Liver (tissue), 10 donors: ENCODE measurements at places on chromosomes 6 and 20. TPM values are rescaled to one million over a fixed set of nuclear protein-coding genes. Genes with fewer than 3 reads are reported as not detected.

The SPINT4 gene
- total RNA-seq, result not detected

GRCh38 chr20:62031462-62032092 lies 34.1 kb downstream of the TAF4 start:
- no peak overlapping the region for H3K27ac ChIP-seq
- DNase-seq, result no peak
- peaks cover 21% of the 10 kb centered on the region for H3K4me1 ChIP-seq
- H3K36me3 ChIP-seq, result no peaks in the 10 kb centered on the region

- no peaks in the 10 kb centered on the region for H3K36me3 ChIP-seq
- no peak overlapping the region for H3K27ac ChIP-seq
- H3K27me3 ChIP-seq, result no peaks in the 10 kb centered on the region
These were observed 1027.3 kb upstream of the CITED2 start for GRCh38 chr6:140401761-140402160.

- no peak overlapping the region for H3K27ac ChIP-seq
- H3K27me3 ChIP-seq, result no peaks in the 10 kb centered on the region
- H3K4me1 ChIP-seq, result peaks cover 8% of the 10 kb centered on the region
These were observed 73.9 kb downstream of the DCDC2 start for GRCh38 chr6:24284006-24284405.

DNA sequence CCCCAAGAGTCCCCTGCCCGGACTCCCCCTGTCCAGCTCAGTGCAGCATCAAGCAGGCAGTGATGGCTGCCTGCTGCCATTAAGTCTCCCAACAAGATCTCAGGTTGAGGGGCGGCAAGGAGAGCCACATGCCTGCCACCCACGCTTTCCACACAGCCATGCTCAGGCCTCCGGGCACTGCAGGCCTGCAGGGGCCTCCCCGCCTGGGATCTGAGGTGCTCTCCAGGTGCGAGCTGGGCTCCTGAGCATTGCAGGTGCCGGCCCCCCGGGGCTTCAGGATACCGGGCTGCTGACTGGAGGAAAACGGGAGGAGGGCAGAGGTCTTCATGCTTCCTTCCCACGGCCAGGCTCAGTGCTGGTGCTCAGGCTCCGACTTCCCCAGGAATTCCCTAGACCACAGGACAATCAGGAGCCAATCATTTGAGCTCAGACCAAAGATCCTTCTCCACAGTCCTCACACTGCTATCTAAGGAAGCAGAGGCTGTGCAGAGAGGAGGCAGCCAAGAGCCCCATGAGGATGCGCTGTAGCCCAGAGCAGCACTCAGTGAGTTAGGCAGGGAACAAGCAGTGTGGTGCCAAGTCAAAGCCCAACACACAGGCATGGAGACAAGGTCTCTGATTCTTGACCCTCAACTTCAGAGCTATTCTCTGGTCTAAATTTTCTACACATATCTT lies 52.7 kb downstream of the PYGB start:
- no peak overlapping the region for H3K27ac ChIP-seq
- no peak overlapping the region for H3K4me3 ChIP-seq
- H3K4me1 ChIP-seq, result no peaks in the 10 kb centered on the region
- no peaks in the 10 kb centered on the region for H3K27me3 ChIP-seq
- peaks cover 10% of the 10 kb centered on the region for H3K36me3 ChIP-seq

- no peaks in the 10 kb centered on the region for H3K27me3 ChIP-seq
- no peaks in the 10 kb centered on the region for H3K4me1 ChIP-seq
- H3K4me3 ChIP-seq, result no peak overlapping the region
- H3K36me3 ChIP-seq, result no peaks in the 10 kb centered on the region
These were observed 751.3 kb upstream of the ADGRB3 start for GRCh38 chr6:67883500-67884366.

The BTN1A1 gene
- total RNA-seq, result not detected

DNA sequence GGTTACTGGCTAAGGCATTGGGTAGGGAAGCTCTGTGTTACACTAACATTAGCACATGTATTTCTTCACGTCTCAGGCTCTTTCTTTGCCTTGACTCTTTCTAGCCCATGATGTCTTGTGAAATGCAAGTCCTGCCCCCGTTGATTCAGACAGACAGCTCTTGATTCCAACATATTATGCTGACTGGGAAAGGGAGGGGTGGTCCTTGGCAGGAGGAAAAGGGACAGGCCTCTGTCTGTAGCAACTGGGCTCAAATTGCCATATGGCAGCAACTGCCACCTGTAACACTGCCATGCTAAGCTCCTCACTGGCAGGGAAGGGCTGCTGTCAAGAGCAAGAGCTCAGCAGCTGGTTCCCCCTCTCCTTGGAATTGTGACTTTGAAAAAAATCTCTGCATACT lies 5.7 kb upstream of the KCNK15 start:
- H3K4me1 ChIP-seq, result no peaks in the 10 kb centered on the region
- no peaks in the 10 kb centered on the region for H3K27me3 ChIP-seq
- no peak for DNase-seq

- no peak for DNase-seq
- H3K4me3 ChIP-seq, result no peak overlapping the region
- no peak overlapping the region for H3K27ac ChIP-seq
- H3K36me3 ChIP-seq, result no peaks in the 10 kb centered on the region
These were observed 662.8 kb downstream of the TBC1D32 start for GRCh38 chr6:120671519-120671918.

The KIF25 gene
- not detected for total RNA-seq

The PTPRK gene
- 61.2 TPM for total RNA-seq

The CRIP3 gene
- 1.1 TPM for total RNA-seq

- H3K4me3 ChIP-seq, result no peak overlapping the region
- peaks cover 2% of the 10 kb centered on the region for H3K4me1 ChIP-seq
- no peak overlapping the region for H3K27ac ChIP-seq
- H3K27me3 ChIP-seq, result no peaks in the 10 kb centered on the region
- no peak for DNase-seq
These were observed 85.5 kb upstream of the C20orf144 start for GRCh38 chr20:33576432-33577125.

The TGIF2 gene
- total RNA-seq, result 7.9 TPM

DNA sequence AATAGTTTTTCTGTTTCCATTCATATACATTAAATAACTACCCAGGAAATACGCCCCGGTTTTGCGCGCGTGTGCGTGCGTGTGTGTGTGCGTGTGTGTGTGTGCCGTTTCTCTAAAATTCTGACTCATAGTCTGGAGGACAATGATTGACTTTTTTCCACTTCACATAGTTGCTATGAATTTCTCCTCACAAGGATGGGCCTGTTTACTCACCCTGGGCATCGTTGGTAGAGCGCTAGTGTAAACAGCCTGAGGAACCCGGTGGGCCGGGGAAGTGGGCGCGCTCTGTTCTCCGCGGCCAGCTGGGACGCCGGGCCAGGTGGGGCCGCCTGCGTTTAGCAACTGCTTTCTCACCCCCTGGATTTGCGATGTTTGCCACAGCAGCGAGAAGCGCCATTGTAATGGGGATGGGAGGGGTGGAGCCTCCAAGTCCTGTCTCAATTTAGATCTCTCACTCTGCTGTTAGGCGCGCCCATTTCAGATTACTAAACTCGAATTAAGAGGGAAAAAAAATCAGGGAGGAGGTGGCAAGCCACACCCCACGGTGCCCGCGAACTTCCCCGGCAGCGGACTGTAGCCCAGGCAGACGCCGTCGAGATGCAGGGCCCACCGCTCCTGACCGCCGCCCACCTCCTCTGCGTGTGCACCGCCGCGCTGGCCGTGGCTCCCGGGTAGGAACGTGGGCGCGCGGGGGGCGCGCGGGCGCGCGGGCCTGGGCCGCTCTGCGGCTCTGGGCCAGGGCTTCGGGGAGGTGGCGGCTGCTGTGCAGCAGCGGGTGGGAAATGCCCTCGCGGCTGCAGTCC lies at the start of gene CD109:
TSS of gene CD109 (plus strand) at position 585 of the 803 bp plus-strand sequence. CDS start at position 598, 13 bp downstream.
- H3K4me3 ChIP-seq, result peak within 1 kb of the TSS; percentile 29
- DNase-seq, result no peak
- no peaks in the 10 kb centered on the region for H3K36me3 ChIP-seq
- H3K4me1 ChIP-seq, result peaks cover 4% of the 10 kb centered on the region
- H3K27me3 ChIP-seq, result no peaks in the 10 kb centered on the region

The TDP2 gene
- total RNA-seq, result 17.9 TPM

The SRXN1 gene
- total RNA-seq, result 26.8 TPM

The SLC17A9 gene
- total RNA-seq, result 73.1 TPM

- peak; percentile 93 for DNase-seq
- H3K27ac ChIP-seq, result peak within 1 kb of the TSS; percentile 87
- H3K4me1 ChIP-seq, result peaks cover 20% of the 10 kb centered on the region
- H3K36me3 ChIP-seq, result peaks cover 17% of the 10 kb centered on the region
These were observed at the start of gene MRPS18B for GRCh38 chr6:30617565-30618269. Gene MRPS18B (plus strand): TSS chr6:30617840. CDS start chr6:30617866, 26 bp downstream.

DNA sequence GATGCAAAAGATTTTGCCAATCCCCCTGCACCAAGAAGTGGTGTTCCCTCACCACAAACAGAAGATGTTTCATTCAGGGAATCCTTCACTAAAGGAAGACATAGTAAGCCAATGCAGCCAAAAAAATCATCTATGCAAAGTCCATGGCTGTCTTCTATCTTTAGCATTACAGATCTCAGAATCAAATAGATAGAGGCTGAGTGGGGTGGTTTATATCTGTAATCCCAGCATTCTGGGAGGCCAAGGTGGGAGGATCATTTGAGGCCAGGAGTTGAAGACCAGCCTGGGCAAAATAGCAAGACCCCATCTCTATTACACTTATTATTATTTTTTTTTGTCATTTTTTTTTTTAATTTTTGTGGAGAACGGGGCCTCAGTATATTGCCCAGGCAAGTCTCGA lies 32.9 kb upstream of the ZNF217 start:
- peaks cover 15% of the 10 kb centered on the region for H3K4me1 ChIP-seq
- no peak overlapping the region for H3K27ac ChIP-seq
- H3K27me3 ChIP-seq, result no peaks in the 10 kb centered on the region
- H3K36me3 ChIP-seq, result no peaks in the 10 kb centered on the region
- no peak for DNase-seq

The BPIFB4 gene
- total RNA-seq, result not detected

DNA sequence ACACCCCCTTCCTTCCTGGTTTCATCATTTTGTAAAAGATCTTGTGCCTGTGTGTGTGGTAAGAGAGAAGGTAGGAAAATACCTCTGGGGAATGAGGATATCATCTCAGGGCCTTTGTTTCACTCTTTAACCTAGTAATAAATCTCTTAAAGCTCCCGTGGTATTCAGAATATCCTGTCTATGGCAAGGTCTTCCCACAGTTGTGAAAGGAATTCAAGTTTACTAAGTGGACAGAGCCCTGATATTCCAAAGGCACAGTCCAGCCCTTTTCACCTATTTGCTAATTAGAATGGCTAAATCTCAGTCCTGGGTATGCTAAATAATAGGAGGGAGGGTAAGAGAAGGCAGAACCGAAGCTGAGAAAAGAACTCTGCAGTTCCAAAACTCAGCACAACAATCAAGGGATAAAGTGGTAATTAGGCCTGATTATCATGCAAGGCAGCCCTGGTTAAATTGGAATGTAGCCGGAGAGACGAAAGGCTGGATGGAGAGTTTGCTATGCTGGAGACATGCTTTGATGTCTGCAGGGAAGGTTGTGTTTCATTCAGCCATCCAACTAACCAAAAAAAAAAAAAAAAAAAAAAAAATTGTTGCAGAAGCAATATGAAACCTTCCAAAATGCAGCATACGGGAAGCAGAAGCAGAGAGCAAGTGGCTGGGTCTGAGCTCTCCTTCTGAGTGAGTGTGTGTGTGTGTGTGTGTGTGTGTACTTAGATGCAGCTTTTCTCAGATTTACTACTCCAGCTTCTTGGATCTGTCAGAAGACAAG lies 28.5 kb upstream of the PIM1 start:
- H3K4me1 ChIP-seq, result peaks cover 11% of the 10 kb centered on the region
- H3K27me3 ChIP-seq, result no peaks in the 10 kb centered on the region
- no peak overlapping the region for H3K4me3 ChIP-seq
- no peak for DNase-seq

The TMEM217 gene
- total RNA-seq, result 3.2 TPM

DNA sequence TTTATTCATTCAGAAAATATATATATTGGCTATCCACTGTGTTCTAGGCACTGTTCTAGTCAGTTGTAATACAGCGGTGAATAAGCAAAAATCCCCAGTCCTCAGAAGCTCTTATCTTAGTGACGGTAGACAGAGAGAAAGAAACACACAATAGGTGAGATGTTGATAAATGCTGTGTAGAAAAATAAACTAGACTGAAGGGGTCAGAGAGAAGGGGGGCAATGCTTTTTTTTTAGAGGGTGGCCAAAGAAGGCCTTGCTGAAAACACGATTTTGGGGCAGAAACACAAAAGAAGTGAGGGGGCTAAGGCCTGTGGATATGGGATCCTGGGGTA lies 68.0 kb upstream of the MBOAT1 start:
- H3K4me1 ChIP-seq, result no peaks in the 10 kb centered on the region
- H3K27ac ChIP-seq, result no peak overlapping the region
- H3K36me3 ChIP-seq, result no peaks in the 10 kb centered on the region
- no peak for DNase-seq

DNA sequence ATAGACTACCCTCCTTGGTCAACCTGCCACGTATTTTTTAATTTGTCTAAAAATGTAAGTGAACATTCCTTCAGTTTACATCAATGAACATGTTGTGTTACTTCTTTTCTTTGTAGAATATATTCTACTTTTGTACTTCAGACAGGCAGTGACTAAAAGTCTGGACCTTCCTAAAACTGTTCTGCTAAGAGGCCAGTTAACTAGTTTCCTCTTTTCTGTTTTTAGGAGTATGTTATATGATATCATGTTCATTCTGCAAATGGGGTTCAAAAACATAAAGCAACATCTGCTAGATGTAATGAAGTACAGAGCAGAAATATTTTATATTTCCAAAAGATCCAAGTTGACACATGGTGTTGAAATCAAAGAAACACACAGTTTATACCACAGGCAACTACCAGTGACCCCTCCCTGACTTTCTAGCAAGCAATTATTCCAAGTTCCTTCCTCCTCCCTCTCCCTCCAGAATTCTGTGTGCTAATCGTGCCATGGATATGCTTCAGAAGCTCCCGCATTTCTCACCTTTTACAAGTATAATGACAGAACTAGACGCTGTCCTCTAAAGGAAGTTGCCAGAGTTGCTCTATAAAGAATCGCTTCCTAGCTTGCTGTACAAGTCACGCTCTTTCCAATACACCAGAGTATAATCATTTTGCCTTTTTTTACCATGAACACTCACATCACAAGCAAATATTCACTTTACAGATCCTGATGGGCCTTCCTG lies 64.7 kb downstream of the ARHGAP18 start:
- H3K27me3 ChIP-seq, result no peaks in the 10 kb centered on the region
- no peak overlapping the region for H3K4me3 ChIP-seq
- H3K27ac ChIP-seq, result no peak overlapping the region
- no peaks in the 10 kb centered on the region for H3K36me3 ChIP-seq

The SLC32A1 gene
- not detected for total RNA-seq

GRCh38 chr6:135144673-135145062 lies 36.4 kb upstream of the MYB start:
- H3K4me3 ChIP-seq, result no peak overlapping the region
- no peak overlapping the region for H3K27ac ChIP-seq
- no peak for DNase-seq

DNA sequence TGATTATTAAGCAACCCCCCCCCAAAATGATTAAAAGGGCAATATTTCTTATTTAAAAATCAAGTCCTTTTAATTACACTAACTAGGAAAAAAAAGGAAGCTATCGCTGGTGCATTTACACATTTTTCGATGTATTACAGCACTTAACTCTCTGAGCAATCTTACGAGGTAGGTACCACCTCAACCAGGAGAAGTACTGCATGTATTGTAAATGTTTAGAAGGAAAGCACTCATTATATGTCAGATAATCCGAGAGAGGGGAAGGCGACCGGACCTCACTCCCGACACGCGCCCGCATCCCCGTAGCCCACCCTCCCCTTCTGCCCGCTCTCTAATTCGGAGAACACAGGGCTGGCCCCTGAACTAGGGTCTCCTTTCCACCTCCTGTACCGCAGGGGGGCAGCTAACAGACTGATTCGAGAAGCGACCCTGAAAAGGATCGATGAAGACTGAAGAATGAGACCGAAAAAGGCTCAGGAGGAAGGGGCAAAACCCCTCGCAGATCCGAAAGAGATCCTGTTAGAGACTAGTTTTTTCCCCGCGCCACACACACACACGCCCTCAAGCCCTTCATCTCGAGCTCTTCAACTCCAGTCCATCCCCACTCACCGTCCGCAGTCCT lies 337 bp downstream of the ESF1 start:
- H3K27ac ChIP-seq, result peak overlapping the region; percentile 92
- peak overlapping the region; percentile 98 for H3K4me3 ChIP-seq
- H3K36me3 ChIP-seq, result peaks cover 15% of the 10 kb centered on the region
